Mesenteric fat pad (tissue), 1 donor: ENCODE measurements at places on chromosomes 1 and 21.

- no peak for DNase-seq
Observed at GRCh38 chr1:18651713-18652112, 21.1 kb downstream of the PAX7 start.

GRCh38 chr21:42845296-42845965 lies 33.9 kb downstream of the WDR4 start:
- peak; percentile 68 for DNase-seq

- no peak for DNase-seq
Observed at GRCh38 chr1:231800108-231800507, 173.5 kb downstream of the DISC1 start.

- DNase-seq: peak; percentile 33
Observed at GRCh38 chr1:228497817-228498216, 10.6 kb downstream of the RNF187 start.

GRCh38 chr1:167168424-167168823 lies 52.3 kb upstream of the POU2F1 start:
- DNase-seq: no peak

DNA sequence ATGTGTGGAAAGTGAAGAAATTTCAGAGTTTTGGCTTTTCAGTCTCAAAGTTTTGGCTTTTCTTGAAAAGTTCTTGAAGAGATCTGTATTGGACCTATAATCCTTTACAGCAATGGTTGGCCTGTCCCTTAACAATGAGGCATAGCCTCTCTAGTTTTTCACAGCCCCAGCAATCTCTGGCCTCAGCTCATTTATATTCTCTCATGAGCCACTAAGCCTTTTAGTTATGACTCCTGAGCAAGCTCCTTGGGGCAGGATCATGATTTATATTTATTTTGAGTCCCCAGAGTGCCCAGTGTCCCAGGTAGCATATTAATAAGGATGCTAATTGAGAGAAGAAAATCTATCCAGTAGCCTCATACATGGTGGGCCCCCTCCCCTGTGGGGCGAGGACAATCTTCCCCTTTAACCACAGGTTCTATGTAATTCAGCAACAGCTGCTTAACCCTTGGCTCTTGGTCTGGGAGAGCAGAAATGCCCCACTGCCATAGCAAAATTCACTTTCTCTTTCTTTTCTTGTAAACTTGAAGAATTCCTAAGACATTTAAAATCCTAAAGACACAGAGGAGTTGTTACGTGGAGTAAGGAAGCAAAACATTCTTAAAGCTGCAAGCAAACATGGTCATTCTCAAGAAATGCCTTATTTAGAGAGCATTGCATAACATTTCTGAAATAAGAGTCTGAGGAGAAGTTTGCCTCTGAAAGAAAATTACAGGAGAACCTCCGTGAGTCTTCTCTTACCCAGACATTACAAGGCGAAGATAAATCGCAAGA lies 6.3 kb downstream of the NGF start:
- no peak for DNase-seq

- DNase-seq: no peak
Observed at GRCh38 chr1:210647406-210648333, 319.0 kb downstream of the HHAT start.

- DNase-seq: no peak
Observed at GRCh38 chr1:3283849-3284248, 170.6 kb upstream of the ARHGEF16 start.

GRCh38 chr21:15840406-15840805 lies 110.6 kb downstream of the USP25 start:
- no peak for DNase-seq

DNA sequence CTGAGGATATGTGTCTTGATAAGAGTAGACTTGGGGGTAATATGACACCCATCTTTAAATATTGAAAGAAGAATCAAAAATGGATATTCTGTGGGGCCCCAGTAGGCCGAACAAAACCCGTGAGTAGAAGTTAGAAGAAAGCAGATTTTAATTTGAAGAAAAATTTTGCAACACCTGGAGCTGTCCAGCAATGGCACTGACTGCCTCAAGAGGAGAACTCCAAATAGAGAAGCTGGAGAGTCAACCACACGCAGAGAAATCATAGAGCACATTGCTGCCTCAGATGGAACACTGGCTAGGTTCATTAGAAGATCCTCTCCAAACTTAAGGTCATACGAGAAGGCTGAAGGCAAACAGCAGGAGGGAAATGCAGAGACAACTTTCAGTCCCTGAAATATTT lies 6.8 kb downstream of the NHLH1 start:
- peak; percentile 2 for DNase-seq

DNA sequence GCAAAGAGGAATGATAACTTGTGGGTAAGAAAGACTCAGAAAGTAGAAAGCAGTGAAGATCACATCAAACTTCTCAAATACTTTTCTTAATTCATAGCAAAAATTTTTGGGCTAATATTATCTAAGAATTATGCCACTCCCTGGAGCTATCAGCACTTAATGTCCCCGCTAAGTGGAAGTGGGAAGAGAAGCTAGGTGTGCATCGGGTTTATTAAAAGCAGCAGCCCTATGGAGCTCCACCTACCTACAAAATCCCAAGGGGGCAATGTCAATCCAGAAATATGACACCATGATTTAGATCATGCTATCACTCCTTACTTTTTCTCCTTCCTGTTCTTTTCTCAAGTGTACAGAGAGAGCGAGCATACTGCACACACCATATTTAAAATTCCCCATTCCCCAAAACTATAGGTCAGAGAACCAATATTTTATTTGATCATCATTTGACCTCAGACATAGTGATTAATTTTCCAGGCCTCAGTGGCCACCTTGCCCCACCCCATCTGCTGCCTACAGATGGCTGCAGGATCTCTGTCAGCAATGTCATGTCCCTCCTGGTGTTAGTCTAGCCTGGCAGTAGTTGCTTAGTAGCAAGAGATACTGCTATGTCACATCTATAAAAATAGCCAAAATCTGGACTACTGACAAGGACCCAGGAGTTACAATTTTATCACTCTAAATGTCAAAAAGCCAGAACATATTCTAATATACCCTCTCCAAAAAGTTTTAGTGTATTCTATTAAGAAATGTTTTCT lies 66.6 kb downstream of the MAP3K21 start:
- DNase-seq: no peak
